ENCODE measurements at places on chromosomes 4 and X.

GRCh38 chr4:72953571-72953970 is 115.9 kb downstream of the COX18 start:
- DNase-seq, result no peak

DNA sequence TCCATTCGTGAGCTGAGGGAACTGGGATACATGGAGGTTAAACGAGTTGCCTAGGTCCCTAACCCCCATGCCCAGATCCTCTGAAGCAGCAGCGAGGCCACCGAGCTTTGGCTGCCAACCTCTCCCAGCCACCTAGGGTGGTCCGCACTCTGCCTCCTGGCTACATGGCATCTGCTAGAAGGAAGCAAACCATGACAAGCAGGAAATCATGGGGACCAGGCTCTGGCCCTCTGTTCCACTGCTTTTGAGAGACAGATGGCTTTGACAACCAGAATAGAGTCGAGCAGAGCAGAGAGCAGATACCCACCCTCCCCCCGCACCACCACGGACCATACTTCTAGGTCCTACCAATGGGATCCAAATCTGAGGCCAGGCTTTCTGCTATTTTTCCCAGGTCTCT is 37.5 kb upstream of the NKRF start:
- DNase-seq, result no peak

DNA sequence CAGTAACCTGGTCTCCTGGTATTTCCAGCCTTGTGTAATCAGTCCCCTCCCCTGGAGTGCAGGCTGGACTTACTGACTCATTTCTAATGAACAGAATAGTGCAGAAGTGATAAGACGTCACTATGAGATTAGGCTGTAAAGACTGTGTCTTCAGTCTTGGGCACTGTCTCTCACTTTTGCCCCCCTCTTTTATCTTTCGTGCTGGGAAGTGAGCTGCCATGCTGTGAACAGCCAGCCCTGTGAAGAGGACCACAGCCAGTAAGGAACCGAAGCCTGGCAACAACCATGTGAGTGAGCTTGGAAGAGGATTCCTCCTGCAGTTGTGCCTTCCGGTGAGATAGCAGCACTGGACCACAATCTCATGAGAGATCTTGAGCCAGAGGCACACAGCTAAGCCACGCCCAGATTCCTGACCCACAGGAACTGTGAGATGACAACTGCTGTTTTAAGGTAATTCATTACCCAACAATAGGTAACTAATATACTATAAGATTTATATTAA is 67.5 kb upstream of the GPR34 start:
- DNase-seq, result no peak

GRCh38 chrX:105753411-105753810 is 68.9 kb upstream of the NRK start:
- DNase-seq, result no peak

DNA sequence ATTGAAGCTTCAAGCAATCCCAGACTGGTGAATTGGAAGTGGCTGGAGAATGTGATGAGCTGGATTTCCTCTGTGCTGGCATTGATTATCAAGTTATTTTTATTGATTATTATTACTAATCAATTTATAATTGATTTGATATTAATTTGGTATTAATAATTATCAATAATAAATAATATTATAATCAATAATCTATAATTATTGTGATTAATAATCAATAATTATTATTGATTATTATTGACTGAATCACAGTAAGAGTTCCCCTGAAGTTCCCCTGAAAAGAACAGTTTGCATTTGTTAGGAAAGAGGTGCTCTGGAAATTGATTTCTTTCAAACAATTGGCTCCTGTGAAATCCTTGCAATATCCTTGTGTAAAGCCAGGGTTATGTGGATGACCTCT is 7.5 kb upstream of the FAM9A start:
- no peak for DNase-seq

DNA sequence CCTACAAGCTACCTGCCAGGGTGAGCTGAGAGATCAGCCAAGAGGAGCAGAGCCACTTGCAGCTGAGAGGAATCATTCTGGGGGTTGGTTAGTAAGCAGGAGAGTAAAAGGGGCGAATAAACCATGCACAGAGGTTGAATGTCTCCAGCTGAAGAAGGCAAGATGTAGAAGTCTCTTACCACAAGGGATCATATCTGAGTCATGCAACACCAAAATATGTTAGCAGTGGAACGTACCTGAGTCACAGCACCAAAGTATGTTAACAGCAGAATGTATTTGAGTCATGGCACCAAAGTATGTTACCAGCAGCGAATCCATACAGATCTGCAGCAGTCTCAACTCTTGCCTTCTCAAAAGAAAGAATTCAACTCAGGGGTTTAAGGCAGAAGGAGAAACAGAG is 29.9 kb downstream of the C4orf51 start:
- DNase-seq, result no peak

GRCh38 chr4:108488865-108489264 is 131.5 kb upstream of the RPL34 start:
- no peak for DNase-seq

DNA sequence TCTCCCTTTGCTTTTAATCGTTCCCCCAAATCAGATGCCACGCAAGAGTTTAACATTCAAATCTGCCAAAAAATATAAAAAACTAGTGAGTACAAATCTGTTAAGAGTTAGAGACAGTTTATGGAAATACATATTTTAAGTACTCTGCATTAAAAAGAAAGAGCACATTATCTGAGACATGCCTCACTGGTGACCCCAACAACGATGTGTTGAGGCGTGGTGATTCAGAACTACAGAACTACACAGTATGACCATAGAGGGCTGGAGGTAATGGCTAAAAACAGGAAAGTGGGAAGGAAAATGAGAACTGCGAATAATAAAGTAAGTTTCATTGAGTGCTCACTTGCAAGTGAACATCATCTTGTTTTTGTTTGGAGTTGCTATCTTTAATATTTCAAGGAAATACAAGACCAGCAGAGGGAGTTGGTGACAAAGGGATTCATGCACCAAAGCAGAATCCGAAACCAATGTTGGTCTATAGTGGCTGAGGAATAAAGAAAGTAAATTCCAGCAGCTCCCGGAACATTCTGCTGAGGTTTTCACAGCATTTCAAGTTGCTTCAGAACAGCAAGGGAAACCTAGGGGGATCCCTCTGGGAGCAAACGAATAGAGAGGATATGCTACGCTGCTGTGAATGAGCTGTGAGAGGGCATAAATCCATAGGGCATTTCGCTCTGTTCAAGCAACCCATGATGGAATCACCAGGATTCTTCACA is 92.2 kb downstream of the DCHS2 start:
- DNase-seq, result no peak

DNA sequence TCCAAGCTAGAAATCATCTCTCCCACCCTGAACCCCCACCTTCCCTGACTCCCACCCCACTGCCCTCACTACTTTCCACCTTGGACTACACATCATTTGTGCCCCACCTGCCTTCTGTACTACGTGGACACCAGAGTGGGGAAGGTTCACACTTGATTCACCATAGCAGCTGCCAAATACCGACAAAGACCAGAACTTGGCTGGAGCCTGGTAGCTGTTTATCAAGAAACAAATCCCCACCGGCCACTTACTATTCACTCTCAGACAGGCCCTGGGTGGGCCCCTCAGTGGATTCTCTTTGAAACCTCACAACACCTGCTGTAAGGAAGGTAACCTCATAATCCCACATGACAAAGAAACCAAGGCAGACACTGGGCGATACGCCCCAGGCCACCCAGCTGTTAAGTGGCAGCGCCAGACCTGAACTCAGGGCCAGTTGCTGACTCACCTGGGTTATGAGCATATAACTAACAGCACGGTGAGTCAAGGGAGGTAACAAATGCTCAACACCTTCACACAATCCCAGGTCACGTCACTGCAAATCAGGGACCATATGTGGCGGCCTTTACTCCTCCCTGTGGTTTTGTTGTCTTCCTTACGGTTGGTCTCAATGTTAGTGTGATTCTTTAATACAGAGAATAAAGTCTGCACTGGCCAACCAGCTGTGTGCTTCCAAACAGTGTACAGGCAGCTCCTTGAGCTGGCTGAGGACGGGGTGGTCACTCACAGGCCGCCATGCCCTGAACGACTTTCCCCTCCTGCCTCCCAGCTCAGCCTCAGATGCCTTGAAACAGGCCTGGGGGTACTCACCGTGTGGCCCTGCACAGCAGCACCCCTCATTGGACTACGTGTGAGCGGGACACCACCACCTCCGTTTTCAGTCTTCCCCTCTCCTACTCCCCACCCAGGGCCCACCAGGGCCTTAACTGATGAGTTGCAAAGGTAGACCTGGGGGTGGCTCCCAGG is 7.5 kb downstream of the WDR1 start:
- peak; percentile 47 for DNase-seq

GRCh38 chrX:119605464-119606279 is 552 bp downstream of the NKRF start:
- peak; percentile 57 for DNase-seq

GRCh38 chr4:149985981-149986380 is 92.3 kb upstream of the DCLK2 start:
- no peak for DNase-seq

GRCh38 chrX:17559728-17560379 is 177.4 kb upstream of the SCML1 start:
- DNase-seq, result no peak

GRCh38 chrX:120790118-120790517 is 85.5 kb downstream of the CT47B1 start:
- peak; percentile 31 for DNase-seq

DNA sequence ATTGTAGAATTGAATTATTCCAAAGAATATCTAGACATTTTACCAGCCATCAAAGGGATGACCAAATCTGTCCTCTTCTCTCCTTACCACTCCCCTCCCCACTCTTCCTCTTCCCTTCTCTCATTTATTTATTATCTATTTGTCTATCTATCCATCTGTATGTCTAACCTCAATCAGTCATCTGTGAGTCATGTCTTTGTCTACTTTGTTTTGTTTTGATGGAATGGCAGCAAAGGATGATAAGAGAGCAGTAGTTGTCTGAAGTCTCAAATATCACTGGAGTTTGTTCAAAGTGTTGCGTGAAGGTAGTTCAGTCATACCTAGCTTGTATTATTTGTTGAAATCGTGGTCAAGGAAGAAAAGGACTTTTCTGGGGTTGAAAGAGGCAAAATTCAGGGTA is 34.7 kb upstream of the PGRMC2 start:
- no peak for DNase-seq

- DNase-seq, result no peak
Observed at GRCh38 chr4:92994727-92995126, 691.0 kb downstream of the GRID2 start.

- peak; percentile 35 for DNase-seq
Observed at GRCh38 chr4:78656968-78657445, 105.4 kb downstream of the ANXA3 start.

DNA sequence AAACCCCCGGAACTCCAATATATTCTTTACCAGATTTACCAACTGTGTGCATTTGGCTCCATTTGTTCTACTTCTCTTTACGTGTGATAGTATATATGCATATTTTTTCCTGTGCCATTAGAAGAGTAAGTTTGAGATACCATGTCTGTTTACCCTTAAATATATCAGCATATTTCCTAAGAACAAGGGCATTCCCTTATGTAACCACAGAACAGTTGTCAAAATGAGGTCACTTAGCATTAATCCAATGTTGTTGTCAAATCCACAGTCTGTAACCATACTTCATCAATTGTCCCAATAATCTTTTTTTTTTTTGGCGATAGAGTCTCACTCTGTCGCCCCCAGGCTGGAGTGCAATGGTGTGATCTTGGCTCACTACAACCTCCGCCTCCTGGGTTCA is 55.2 kb downstream of the TBC1D14 start:
- DNase-seq, result no peak

- no peak for DNase-seq
Observed at GRCh38 chr4:83019794-83020494, 9.3 kb upstream of the LIN54 start.

GRCh38 chr4:82585690-82586435 is 24.1 kb upstream of the TMEM150C start:
- DNase-seq, result no peak

DNA sequence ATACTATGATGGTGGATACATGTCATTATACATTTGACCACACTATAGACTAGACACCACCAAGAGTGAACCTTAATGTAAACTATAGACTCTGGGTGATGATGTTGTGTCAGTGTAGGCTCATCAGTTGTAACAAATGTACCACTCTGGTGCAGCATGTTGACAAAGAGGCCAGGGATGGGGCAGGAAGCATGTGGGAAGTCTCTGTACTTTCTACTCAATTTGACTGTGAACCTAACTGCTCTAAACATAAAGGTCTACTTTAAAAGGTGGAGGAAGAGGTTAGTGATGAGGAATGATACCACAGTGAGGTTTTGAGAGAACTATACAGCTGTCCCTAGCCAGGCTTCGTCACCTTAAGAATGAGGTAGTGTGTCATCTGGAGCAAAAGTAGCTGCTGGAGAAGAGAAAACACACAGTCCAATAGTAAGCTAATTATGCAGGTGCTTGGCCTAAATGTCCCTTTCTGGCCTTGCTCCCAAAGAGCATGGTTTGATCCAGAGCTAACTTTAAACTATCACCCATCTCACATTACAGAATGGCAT is 38.4 kb downstream of the GRSF1 start:
- peak; percentile 24 for DNase-seq

GRCh38 chr4:169063441-169063840 is 53.4 kb upstream of the CBR4 start:
- DNase-seq, result no peak

DNA sequence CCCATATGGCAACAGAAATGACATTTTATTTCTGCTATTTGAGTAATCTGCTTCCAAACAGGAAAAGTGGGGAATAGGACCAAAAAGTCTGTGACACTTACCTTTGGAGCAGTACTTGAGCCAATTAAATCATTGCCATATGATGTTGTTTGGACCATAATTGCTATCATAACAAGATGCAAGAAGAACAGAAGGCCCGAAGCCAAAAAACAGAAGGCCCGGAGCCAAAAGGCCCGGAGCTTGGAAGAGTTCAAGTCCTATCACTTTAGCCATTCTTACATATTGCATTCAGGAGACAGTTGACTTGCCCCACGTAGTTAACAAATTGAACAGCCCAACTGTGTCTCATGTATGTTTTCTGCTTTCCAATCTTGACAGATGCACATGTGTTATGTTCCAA is 285.6 kb downstream of the ARHGAP24 start:
- DNase-seq, result no peak

GRCh38 chrX:131571348-131571747 is 27.5 kb downstream of the OR13H1 start:
- no peak for DNase-seq

DNA sequence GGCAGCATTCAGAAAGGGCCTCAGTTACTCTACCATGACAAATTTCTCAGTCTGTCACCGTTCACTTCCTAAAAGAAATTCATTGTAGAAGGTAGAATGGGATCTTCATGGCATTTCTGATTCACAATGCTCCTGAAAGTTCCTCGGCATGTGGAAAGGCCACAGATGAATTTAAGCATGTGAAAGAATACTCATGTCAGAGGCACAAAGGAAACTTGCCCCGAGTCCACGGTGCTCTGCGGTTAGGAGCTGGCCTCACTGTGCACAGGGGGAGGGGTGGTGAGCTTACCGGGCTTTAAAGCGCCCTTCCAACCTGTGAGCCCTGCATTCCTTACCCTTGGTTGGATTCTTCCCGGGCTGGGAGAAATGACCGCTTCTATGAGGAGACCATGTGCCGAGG is 9.3 kb downstream of the TKTL1 start:
- DNase-seq, result no peak

GRCh38 chrX:25544641-25545040 is 528.9 kb upstream of the ARX start:
- DNase-seq, result no peak

Measured in activated CD8-positive, alpha-beta T cell treated with anti-CD3 and anti-CD28 coated beads, Interleukin-2, amount 10 ng/mL, durations not matched to agents 7 days and 5 days (primary cell).